Activated T-helper 9 cell treated with anti-CD3 and anti-CD28 coated beads, Interleukin-2, amount 50 U/mL, for 16 hours (primary cell): ENCODE measurements at places on chromosomes 6 and 20.
A peak's percentile ranks its signal among the peaks of the same experiment; 100 is the strongest.

DNA sequence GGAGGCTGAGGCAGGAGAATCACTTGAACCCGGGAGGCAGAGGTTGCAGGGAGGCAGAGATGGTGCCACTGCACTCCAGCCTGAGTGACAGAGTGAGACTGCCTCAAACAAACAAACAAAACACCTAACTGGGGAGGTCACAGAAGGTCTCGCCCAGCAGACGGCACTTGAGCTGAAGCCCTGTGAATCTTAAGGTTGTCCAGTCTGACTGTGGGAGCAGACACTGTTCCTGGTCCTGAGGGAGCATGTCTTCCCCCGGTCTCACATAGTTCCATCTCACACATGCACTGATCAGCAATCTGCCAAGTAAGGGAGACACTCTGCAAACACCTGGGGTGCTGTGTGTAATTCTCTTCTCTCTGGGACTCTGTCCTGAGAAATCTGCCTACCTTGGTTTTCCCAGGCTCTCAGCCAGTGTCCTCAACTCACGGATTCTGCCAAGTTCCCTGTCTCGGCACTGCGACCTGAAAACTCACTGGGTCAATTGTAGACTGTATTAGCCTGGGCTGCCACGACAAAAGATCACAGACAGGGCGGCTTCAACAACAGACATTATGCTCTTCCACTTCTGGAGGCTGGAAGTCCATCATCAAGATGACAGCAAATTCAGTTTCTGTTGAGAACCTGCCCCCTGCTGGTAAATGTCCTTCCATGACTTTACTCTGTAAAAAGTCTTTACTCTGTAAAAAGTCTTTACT is 94.3 kb downstream of the JPH2 start:
- no peak for DNase-seq

- DNase-seq = peak; percentile 83
Measured at GRCh38 chr6:134173936-134174671, 121.7 kb upstream of the SLC2A12 start.

- no peak for DNase-seq
Measured at GRCh38 chr20:18324596-18325089, 36.3 kb downstream of the ZNF133 start.

- DNase-seq = no peak
Measured at GRCh38 chr20:21183722-21184121, 57.8 kb downstream of the KIZ start.

- no peak for DNase-seq
Measured at GRCh38 chr6:123420512-123420911, 216.2 kb downstream of the TRDN start.

DNA sequence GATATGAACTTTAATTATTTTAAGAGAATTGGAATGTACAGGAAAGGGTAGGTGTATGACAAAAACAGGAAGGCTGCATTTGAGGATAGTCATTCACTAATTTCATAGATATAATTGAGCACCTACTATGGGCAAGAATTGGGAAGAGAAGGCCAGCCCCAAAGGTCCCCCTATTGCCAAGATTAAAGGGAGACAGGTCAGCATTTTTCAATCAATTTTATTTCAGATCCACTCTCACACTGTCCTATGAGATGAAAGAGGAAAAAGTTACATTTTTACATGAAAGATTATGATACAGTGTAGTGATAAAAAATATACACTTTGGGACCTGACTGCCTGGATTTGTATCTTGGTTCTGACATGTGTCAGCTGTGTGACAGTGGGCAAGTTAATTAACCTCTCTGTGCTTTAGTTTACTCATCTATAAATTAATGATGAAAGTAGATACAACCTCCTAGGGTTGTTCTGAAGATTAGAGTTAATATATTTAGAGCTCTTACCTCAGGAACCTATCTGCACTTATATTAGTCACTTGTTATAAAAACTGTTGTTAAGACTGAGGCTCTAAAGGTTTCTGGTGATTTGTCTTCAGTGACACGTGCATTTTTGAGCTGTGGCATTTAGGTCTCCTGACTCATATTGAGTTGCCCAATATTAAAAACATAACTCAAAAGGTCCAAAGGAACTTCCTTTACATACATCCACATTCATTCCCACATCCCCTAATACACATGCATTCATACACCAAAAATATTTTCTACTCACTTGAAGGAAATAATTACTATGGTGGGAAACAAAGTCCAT is 45.7 kb downstream of the SCGN start:
- DNase-seq = no peak

- DNase-seq = no peak
Measured at GRCh38 chr20:63342561-63343459, 18.3 kb downstream of the CHRNA4 start.
